ENCODE measurements at places on chromosomes 11 and 22. TPM values are rescaled to one million over a fixed set of nuclear protein-coding genes. Genes with fewer than 3 reads are reported as not detected.

DNA sequence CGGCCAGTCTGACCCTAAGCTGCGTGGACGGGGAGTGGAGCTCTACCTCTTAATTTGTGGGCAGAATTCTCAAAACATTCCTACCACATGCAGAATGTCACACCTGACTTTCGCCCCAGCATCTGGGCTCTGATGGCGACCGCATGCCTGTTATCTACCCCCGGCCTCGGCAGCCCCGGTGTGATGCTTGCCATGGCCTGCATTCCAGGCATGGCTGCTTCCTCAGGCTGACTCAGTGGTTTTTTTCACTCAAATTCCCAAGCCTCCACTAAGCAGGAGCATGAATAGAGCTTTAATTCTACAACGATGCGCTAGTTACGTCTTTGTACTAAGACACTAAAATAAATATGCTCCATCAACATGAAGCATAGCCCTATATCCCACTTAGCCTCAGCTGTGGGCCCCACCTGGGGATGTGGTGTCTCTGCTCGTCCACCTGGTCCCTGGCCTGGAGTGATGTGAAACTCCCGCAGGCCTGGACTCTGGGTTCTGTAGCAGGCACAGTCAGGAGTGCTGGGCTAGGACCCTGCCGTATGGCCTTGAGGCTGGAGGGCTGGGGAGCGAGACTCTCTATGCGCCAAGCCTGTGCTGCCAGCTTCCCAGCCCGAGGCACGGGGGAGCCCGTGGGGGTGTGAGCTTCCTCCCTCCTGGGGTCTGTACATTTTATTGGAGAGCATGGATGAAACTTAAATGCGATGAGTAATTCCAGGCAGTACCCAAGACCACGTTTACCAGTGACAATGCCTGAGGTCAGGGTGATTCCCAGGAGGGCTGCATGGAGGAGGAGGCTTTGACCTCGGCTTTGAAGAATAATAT, 153.2 kb downstream of the CTTN start:
- no peak overlapping the region for H3K4me3 ChIP-seq
- no peaks in the 10 kb centered on the region for H3K36me3 ChIP-seq
- no peaks in the 10 kb centered on the region for H3K4me1 ChIP-seq
- no peak overlapping the region for H3K27ac ChIP-seq

OR5A1 gene
- not detected for total RNA-seq

DNA sequence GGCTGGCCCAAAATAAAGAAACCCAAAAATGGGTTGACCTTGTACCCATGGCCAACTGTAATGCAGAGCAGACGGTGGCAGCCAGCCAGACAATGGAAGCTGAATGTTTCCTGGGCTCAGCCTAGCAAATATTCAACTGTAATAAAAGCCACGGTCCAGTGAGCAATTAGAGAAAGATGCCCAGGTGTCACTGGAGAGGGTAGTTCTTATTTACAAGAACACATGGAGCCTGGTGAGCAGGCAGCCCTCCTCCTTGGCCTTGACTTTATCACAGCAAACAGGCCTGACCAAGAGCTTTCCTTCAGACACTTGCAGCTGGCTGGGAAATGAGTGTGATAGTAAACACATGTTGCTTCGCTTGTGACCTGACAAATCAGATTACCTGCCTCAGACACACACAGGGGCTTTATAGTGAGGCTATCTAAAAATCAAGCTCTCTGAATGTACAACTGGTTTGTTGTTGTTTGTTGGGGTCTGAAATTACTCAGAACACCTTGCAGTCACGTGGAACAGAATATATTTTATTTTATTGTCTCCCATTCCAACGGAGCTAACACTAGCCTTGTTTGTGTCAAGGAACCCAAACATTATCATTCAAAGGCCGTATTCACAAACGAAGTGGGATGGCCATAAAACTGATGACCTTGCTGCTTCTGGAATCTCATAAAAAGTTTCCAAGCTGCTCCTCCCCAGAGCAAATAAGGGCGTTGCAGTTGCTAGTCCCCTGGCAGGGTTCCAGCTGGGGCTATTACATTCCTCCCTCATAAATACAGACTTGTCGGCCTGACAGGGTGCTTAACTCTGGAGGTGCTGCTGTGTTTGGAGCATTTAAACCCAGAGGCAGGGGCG, 161.1 kb downstream of the BBOX1 start:
- H3K27me3 ChIP-seq = no peaks in the 10 kb centered on the region
- H3K4me1 ChIP-seq = peaks cover 10% of the 10 kb centered on the region
- H3K4me3 ChIP-seq = no peak overlapping the region
- no peak overlapping the region for H3K27ac ChIP-seq
- DNase-seq = peak; percentile 79

ATG13 gene
- 50.3 TPM for total RNA-seq

- H3K36me3 ChIP-seq = no peaks in the 10 kb centered on the region
- H3K4me1 ChIP-seq = no peaks in the 10 kb centered on the region
- peaks cover 14% of the 10 kb centered on the region for H3K27me3 ChIP-seq
- no peak overlapping the region for H3K4me3 ChIP-seq
- no peak overlapping the region for H3K27ac ChIP-seq
- no peak for DNase-seq
Observed at GRCh38 chr22:38951734-38952133, 5.7 kb upstream of the APOBEC3A start.

DNA sequence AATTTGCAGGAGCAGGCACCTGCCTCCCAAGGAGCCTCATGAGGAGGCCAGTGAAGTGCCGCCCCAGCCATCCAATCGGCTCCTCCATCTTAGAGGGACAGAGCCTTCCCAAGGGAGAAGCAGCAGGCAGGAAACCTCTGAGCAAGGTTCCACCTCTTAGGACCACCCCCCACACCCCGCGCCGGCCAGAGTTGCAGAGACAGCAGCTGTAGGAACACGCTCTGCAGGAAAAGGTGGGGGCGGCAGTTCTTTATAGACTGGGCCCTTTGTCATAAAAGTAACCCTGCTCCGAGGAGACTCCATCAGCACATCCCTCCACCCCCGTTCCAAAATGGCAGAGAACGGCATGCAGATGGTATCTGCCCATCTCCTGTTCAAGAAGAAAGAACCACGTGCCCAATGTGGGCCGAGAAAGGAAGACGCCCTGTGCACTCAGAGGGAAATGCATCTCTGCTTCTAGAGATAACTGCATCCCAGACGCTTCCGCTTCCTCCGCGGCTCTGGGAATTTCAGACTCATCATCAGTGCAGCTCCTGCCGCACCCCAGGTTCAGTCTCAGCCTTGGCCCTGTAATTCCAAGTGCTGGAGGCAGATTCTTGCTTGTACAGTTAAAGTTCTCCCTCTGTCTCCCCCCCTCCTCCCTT, 98.5 kb downstream of the SPATA19 start:
- DNase-seq = no peak
- H3K36me3 ChIP-seq = no peaks in the 10 kb centered on the region
- H3K4me1 ChIP-seq = no peaks in the 10 kb centered on the region
- no peaks in the 10 kb centered on the region for H3K27me3 ChIP-seq
- no peak overlapping the region for H3K4me3 ChIP-seq

DNA sequence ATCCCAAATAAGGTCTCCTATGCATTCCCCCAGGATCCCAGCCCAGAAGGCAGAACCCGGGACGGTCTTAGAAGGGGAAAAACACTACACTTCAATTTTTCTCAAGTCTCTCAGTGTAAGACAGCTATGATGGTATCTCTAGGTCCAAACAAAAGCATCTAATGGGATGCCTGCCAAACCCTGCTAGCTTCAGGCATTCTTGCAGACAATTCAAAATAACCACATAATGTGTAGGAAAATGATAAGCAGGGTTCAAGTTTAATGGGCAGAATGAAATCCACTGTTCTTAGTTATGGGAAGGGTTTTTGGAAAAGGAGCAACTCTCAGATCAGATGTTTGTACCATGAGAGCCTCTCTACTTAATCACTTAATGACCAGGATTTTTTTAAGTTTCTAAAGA, 119.8 kb upstream of the ANO1 start:
- no peak overlapping the region for H3K27ac ChIP-seq
- H3K4me1 ChIP-seq = peaks cover 5% of the 10 kb centered on the region
- H3K4me3 ChIP-seq = no peak overlapping the region
- peak; percentile 91 for DNase-seq
- no peaks in the 10 kb centered on the region for H3K36me3 ChIP-seq
- H3K27me3 ChIP-seq = no peaks in the 10 kb centered on the region

Data from fibroblast of lung (primary cell).